Muscle of back (tissue), 13 donors: ENCODE measurements at places on chromosomes 12 and 14. TPM values are rescaled to one million over a fixed set of nuclear protein-coding genes. Genes with fewer than 3 reads are reported as not detected.

- peak; percentile 21 for DNase-seq
These were observed 102.1 kb upstream of the DAAM1 start for GRCh38 chr14:59086241-59086882.

- no peak for DNase-seq
These were observed 290.2 kb upstream of the NPAS3 start for GRCh38 chr14:32648434-32648833.

DNA sequence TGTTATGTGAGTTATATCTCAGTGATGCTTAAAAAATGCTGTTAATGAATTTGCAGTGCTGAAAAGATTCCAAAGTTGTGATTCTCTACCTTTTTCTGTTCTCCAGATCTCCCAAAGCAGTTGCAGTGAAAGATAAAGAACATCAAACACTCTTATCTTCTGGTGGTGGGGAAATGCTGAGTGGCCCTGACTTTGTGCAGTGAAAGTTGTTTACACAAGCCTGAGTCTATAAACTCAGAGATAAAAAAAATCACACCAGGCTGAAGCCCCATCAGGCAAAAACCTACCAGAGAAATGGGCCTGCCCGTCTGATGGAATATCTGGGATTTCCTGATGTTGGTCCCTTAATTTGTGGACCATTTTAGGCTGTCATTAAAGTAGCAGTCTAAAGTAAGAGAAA, 46.1 kb downstream of the RASSF3 start:
- DNase-seq: no peak

GRCh38 chr12:23431006-23431405, 518.5 kb downstream of the SOX5 start:
- no peak for DNase-seq

DNA sequence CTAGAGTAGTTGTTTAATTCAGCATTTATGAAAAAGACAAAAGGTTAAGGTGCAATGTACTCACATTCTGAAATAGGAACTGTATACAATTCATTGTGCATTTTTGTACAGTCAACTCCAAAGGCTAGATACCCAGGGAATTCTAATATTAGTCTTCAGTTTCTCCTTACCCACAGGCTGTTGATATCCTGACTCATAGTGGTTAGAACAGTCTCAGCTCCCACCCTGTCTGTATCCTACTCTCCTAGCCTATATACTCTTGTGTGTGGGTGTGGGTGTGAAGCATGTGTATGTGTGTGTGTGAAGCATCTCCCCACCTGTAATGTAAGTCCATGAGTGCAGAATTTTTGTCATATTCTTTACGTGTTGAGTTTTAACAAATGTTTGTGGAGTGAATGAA, 229.5 kb downstream of the NAV3 start:
- DNase-seq: no peak

NFE2 gene
- 2.1 TPM for polyA plus RNA-seq
